ENCODE measurements at places on chromosomes 4 and X. TPM values are rescaled to one million over a fixed set of nuclear protein-coding genes. Genes with fewer than 3 reads are reported as not detected.
A peak's percentile ranks its signal among the peaks of the same experiment; 100 is the strongest.

Gene DYNLT3
- 27.5 TPM for total RNA-seq

DNA sequence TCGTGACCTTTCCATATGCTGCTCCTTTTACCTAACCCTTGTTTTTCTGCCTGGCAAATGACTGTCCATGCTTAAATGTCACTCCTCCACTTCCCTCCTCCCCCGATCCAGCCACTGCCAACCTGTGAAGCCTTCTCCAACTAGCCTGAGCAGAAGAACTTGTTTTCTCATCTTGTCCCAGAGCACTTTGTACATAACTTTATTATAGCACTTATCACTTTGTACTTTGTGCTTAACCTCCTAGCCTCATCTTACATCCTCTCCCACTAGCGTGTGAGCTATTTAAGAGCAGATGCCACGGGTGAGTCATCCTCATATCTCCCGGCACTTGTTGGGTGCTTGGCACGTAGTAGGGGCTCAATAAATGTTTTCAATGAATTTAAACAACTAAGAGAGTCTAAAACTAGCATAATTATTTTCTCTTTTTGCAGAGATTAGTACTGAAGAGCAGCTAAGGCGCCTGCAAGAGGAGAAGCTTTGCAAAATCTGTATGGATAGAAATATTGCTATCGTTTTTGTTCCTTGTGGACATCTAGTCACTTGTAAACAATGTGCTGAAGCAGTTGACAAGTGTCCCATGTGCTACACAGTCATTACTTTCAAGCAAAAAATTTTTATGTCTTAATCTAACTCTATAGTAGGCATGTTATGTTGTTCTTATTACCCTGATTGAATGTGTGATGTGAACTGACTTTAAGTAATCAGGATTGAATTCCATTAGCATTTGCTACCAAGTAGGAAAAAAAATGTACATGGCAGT, 46.9 kb downstream of the XIAP start:
- H3K36me3 ChIP-seq: no peaks in the 10 kb centered on the region
- H3K4me1 ChIP-seq: peaks cover 10% of the 10 kb centered on the region
- no peak overlapping the region for H3K27ac ChIP-seq
- H3K27me3 ChIP-seq: no peaks in the 10 kb centered on the region
- no peak overlapping the region for H3K4me3 ChIP-seq

GRCh38 chr4:122234686-122235085, 82.6 kb downstream of the BLTP1 start:
- H3K27ac ChIP-seq: no peak overlapping the region
- no peaks in the 10 kb centered on the region for H3K36me3 ChIP-seq
- DNase-seq: no peak
- no peak overlapping the region for H3K4me3 ChIP-seq
- no peaks in the 10 kb centered on the region for H3K27me3 ChIP-seq

Gene UGT2A2
- total RNA-seq: not detected

DNA sequence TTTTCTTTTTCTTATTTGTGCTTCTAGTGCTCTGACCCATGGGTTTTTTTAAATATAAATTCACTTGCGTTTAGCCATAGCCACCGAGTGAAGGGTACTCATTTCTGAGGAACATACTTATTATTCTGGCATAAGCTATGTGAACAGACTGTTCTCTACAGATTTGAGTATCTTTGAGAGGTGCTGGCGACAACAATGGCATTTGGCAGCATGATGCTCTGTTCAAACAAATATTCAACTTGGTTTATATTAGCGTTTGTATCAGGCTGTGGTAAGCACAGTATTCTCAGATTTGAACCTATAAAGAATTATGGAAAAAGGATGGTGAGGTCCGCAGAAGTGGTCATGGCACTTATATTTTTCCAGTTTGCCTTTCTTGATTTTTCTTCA, 108.7 kb upstream of the LIMCH1 start:
- H3K4me1 ChIP-seq: peaks cover 57% of the 10 kb centered on the region
- DNase-seq: no peak
- no peaks in the 10 kb centered on the region for H3K27me3 ChIP-seq
- H3K27ac ChIP-seq: no peak overlapping the region

DNA sequence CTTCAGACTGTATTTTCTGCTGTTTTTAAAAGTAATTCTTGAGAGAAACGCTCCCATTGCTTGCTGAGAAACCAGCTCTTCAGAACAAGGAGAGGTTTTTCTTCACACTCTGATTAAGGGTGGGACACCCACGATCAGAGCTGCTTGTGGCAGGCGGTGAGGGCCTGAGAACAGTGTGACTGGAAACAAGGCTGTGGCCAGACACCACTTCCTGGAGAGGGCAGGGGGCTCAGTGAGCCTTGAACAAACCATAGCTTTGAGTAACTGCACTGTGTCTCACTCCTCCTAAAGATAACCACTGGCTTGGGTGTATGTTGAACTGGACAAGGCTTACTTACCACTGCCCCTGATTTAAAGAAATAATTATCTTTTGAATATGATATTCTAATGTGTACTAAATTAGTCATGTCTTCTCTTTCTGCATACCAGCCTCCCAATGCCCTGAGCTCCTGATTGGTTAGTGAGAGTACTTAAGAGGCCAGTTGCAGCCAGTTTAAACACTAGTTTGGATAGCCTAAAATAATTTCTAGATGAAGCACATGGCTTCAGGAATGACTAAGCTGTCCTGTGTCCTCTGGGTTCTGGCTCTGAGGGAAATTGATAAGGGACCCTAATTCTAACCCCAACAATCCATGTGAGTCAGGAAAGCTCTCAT, 3.7 kb upstream of the GPR82 start:
- H3K27me3 ChIP-seq: no peaks in the 10 kb centered on the region
- peak overlapping the region; percentile 41 for H3K27ac ChIP-seq
- H3K4me3 ChIP-seq: no peak overlapping the region
- peaks cover 20% of the 10 kb centered on the region for H3K4me1 ChIP-seq
- no peaks in the 10 kb centered on the region for H3K36me3 ChIP-seq

DNA sequence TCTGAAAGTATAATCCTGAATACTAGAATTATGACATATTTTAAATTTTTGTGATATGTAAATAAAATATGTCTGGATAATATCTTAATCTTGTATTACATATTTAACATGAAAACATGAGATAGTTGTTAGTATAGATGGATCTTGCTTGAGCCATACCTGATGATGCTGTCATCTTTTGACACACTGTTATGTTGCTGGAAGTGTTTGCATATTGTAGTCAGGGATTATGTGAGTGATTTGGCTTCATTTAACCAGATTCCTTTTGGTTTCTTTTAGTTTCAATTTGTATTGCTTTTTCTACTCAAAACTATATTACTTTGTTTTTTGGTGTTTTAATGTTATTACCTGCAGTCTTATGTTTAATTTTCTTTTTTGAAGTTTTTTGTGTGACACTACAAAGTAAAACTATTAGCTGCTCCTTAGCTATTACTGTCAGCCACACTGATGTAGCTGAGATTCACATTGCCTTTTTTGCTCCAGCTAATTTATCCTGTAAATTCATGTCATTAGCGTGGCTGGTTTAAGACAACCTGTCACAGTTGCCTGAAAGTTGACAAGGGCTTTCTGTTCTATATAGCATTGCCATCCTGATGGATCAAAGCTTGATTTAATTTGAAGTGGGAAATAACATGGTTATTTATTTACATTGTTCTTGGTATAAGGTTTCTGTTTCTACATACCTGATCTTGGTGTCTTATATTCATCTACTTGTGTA, 33.7 kb downstream of the METAP1 start:
- H3K27me3 ChIP-seq: no peaks in the 10 kb centered on the region
- no peak overlapping the region for H3K4me3 ChIP-seq
- peaks cover 51% of the 10 kb centered on the region for H3K4me1 ChIP-seq
- H3K36me3 ChIP-seq: no peaks in the 10 kb centered on the region
- no peak overlapping the region for H3K27ac ChIP-seq
- no peak for DNase-seq

Gene SERPINA7
- total RNA-seq: not detected

- no peaks in the 10 kb centered on the region for H3K27me3 ChIP-seq
- no peaks in the 10 kb centered on the region for H3K36me3 ChIP-seq
- no peak overlapping the region for H3K27ac ChIP-seq
- DNase-seq: no peak
Observed at GRCh38 chrX:73831500-73831899, 268.5 kb downstream of the CHIC1 start.

GRCh38 chrX:1244164-1245076, 24.2 kb upstream of the CSF2RA start:
- H3K4me3 ChIP-seq: no peak overlapping the region
- no peaks in the 10 kb centered on the region for H3K27me3 ChIP-seq
- no peaks in the 10 kb centered on the region for H3K4me1 ChIP-seq

Gene PPP2R2C
- not detected for total RNA-seq

DNA sequence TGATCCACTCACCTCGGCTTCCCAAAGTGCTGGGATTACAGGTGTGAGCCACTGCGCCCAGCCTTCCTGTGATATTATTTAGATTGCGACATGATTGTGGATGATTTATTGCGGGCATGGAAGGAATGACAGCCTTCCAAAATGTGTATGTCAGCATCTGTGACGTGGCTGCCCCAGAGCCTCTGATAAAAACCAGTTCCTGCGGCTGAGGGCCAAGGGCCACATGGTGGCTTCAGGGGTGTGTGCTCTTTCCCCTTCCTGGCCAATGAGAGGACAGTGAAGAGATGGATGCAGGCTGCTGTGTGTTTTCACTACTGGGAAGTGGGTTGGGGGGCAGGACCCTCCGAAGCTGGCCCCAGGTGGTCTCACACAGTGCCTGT, 57.4 kb upstream of the HGFAC start:
- H3K27ac ChIP-seq: no peak overlapping the region
- no peak for DNase-seq
- H3K4me1 ChIP-seq: no peaks in the 10 kb centered on the region
- no peak overlapping the region for H3K4me3 ChIP-seq

Gene ADGRA3
- total RNA-seq: 35.0 TPM

DNA sequence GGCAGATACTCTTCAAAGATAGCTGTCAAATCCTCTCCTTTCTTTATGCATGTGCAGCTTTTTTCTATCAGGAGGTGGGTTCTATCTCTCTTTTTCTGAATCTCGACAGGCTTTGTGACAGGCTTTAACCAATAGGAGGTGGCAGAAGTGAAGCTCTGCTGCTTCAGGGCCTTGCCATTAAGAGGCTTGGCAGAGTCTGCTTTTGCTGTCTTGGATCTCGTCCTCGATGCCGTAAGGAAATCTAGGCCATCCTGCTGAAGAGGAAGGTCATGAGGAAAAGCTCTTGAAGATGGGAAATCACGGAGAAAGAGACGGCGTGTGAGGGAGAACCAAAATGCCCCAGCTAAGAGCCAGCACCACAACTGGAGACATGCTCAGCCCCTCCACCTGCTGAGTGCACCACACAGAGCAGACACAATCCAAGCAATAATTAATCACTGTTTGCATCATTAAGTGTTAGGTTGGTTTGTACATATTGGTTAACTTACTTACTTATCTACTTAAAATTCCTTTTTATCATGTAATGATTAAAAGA, 92.2 kb downstream of the DDIT4L start:
- H3K27ac ChIP-seq: no peak overlapping the region
- DNase-seq: no peak
- no peaks in the 10 kb centered on the region for H3K27me3 ChIP-seq
- H3K4me3 ChIP-seq: no peak overlapping the region
- 0 out of 2 replicates have a peak, but pooled peaks cover 7% of the 10 kb centered on the region for H3K4me1 ChIP-seq
